ENCODE measurements at places on chromosomes 13 and 19.

- no peak for DNase-seq
Observed at GRCh38 chr13:59970847-59971246, 192.9 kb downstream of the DIAPH3 start.

DNA sequence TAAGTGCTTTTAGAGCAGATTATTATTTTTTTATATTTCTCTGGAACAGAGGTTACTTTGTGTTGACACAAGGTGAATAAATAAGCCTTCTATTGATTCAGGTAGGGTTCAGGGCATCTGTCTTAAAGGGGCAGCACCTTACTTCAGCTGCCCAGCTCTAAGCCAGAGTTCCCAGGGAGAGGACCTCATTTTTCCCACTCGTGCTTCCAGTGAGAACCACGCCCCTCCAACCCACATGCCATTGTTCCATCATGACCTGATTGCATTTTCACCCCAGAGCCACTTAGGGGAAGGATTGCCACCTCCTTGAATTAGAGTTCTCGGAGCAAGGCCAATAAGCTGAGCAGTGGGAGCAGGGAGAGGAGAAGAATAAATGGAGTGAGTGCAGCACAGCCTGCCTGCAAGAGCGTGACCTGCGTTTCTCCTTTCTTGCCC lies 104.3 kb upstream of the FRY start:
- no peak for DNase-seq

GRCh38 chr19:16381756-16382401 lies 57.3 kb downstream of the KLF2 start:
- DNase-seq, result no peak

DNA sequence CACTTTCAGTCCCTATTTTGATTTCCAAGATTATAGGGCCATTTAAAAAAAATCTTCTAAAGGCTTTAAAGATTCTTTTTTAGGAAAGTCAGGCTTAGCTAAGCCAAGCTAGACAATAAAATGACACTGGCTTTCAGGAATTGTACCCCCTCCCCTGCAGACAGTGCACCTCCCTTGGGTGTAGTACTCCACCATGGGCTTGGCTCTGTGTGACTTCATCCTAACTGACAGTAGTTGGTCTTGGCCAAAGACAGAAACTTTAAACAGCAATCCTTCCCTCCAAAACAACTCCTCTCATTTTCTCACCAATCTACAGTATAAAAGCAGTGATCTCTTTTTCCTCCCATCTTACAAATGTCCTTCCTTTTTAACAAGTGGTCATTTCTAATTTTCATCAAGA lies 283.0 kb downstream of the DNAJC15 start:
- DNase-seq, result no peak

- DNase-seq, result no peak
Observed at GRCh38 chr13:110644892-110645521, 29.7 kb downstream of the NAXD start.

DNA sequence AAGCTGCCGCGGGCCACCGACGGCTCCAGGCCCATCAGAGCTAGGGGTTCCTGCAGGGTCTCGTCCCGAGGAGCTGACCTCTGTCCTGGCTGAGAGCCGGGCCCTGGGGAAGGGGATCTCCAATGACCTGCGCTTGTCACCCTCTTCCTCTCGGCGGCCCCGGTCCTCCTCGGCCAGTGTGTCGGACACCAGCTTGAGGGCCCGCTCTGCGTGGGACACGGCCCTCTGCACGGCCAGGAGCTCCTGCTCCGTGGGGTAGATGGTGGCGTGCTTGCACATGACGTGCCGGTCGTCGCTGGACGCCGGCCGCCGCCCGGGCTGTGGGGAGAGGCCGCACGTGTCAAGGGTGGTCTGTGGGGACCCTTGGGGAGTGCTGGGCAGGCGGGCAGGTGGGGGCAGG lies 32.7 kb upstream of the MATK start:
- no peak for DNase-seq
